ENCODE measurements at places on chromosomes 2 and 18.

DNA sequence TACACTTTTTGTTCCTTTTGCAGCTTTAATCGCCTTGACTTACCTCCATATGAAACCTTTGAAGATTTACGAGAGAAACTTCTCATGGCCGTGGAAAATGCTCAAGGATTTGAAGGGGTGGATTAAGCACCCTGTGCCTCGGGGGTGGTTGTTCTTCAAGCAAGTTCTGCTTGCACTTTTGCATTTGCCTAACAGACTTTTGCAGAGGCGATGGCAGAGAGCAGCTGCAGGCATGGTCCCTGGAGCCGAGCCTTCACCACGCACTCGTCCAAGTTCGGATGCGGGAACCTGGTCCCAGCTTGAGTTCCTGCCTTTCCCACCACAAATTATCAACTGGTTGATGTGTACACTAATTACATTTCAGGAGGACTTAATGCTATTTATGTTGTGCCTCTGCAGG lies 232.7 kb downstream of the ALPK2 start:
- no peak for DNase-seq

- no peak for DNase-seq
These were observed 72.1 kb upstream of the CCBE1 start for GRCh38 chr18:59769129-59769865.

GRCh38 chr2:66962716-66963115 lies 434.4 kb upstream of the ETAA1 start:
- no peak for DNase-seq

DNA sequence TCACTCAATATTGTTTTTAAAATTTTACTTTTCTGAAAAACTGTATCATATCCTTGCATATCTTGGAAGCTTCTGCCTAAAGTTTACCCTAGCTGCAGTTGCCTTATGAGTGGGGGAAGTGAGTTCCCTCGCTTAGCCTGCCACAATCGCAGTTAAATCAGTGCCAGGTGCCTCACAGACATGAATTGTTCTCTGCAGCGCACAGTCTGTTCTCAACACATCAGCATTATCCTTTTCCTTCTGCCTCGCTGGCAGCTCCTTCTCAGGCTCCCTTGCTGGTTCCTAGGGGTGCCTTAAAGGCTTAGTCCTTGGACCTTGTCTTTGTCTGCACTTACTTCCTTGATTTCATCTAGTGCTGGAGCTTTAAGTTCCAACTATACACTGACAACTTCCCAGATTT lies 132.8 kb downstream of the TTC27 start:
- no peak for DNase-seq

GRCh38 chr2:42169874-42170521 lies 845 bp downstream of the EML4 start:
- no peak for DNase-seq

GRCh38 chr2:112110966-112111365 lies 27.2 kb upstream of the FBLN7 start:
- DNase-seq = no peak

DNA sequence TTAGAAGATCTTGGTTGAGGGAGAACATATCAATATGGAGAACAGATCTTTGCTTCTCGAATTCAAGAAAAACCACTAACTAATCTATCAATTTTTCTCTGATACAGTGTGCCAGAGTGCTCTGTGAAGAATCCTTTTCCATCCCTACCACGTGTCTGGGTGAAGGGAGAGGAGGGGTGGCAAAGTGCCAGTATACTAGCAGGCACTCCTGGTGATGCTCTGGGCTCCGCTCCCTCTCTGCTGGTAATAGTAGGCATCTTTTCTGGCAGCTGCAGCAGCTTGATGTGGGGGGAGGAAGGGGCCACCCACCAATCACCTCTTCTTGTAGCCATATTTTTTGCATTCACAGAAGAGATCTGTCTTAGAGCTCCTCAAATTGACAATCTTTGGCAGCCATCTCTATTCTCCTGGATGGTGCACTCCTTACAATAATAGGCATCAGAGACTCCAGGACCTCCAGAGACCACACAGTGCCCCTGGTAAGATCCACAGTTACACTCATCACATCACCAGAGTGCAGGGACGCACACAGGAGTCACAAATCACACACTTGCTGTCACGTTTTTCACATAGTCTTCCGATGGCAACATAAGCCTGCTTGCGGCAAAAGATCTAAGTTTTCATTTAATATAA lies 15.7 kb downstream of the STK39 start:
- DNase-seq = peak; percentile 89

DNA sequence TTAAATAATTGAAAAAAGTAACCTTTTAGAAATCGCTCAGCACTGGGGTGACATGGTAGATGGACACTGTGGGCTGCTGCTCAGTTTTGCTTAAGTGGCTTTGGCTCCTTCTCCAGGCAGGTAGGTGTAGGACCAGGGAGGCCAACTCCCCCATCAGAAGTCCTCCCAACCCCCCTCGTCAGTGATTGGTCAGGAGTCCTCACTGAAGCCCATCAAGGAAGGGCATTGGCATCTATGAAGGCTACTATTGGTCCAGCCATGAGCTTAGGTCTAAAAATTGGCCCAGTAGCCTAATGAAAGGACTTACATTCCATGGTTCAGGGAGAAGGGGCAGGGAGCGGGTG lies 34.7 kb downstream of the ST3GAL5 start:
- DNase-seq = no peak
